Inflammatory macrophage treated with lipopolysaccharide for 4 hours (primary cell): ENCODE measurements at places on chromosomes 5 and 9.
A peak's percentile ranks its signal among the peaks of the same experiment; 100 is the strongest.

- peak; percentile 83 for DNase-seq
Observed at GRCh38 chr9:110334183-110334582, 3.5 kb downstream of the TXNDC8 start.

GRCh38 chr5:62212648-62213047 lies 93.4 kb upstream of the KIF2A start:
- DNase-seq, result no peak

DNA sequence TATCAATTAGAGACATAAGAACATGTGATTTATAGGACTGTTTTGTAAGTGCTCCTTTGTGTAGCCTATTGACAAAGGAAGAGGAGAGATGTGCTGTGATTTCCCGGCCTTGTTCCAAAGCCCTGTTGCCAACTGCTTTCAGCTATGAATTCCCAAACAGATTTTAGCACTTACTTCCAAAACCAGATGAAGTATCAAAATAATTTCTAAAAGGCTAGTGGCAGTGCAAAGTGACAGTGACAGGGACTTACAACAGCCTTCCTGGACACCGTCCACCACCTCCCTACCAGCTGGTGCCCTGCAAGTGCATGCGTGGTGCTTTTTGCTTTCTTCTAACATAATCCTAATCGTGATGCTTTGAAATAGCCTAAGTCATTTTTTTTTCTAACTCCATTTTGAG lies 254.1 kb upstream of the ACTBL2 start:
- DNase-seq, result no peak

- no peak for DNase-seq
Observed at GRCh38 chr5:157219491-157220271, 39.0 kb downstream of the ITK start.

DNA sequence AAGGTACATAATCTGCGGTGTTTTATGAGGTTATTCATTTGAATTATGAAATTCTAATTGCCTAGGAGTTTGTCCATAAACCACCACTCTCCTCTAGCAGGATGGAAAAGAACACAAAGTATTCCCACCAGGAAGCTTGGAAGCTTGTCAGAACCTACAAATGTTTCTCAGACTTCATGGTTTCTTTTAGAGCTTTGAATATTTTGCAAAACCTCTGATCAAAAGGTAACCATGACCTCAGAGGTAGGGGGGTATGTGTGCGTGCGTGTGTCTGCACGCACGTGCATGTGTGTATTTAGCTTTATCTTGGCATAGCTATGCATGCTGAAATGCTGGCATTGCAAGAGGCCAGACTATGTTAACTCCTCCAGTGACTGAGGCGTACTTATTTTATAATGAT lies 847.0 kb downstream of the TLE1 start:
- no peak for DNase-seq

- no peak for DNase-seq
Observed at GRCh38 chr5:2549900-2550299, 201.6 kb downstream of the IRX2 start.

DNA sequence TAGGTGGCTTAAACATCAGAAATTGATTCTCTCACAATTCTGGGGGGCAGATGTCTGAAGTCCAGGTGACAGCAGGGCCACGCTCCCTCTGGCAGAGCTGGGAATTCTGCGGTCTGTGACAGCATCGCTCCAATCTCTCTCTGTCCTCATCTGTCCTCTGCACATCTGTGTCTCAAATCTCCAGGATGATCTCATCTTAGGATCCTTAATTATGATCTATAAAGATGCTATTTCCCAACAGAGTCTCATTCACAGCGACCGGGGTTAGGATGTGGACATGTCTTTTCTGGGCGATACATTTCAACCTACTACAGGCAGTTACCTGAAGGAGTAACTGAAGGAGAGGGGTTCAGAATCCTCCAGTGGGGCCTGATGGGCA lies 31.4 kb downstream of the ANKRD33B start:
- DNase-seq, result no peak

DNA sequence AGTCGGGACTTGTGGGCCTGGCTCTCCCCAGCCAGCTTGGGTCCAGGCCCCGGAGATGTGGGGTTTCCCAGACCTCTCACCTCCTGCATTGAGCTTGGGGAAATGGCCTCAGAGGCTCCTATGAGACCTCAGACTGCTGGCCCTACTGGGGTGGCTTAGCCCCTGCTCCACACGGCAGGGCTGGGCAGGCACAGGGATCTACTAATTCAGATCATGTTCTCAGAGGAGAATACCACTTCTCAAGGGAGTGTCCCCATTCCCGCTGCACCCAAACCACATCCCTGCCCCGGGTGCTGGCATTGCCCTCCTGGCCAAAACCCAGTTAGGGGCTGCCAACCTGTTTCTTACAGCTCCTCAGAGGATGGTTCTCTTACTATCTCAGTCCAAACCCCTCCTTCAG lies 82.1 kb upstream of the LMX1B start:
- DNase-seq, result no peak

DNA sequence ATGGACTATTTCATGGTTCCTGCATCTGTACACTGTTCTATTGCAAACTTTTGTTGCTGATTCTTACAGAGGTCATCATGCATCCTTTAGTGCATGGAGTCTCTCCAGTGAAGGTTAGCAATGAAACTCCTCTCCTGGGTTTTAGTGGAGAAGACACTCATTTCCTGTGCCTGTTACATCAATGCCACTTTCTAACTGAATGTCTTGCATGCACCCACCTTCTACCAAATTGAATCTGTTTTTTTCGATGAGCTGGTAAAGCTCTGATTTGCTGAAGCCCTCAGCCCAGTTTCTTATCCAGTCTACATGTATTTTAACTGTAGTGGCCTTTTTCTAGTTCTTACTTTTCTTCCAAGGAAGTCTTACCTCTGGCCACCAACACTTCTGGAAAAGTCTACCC lies 591.8 kb upstream of the ADAMTS16 start:
- no peak for DNase-seq

- no peak for DNase-seq
Observed at GRCh38 chr9:30970812-30971211, 1413.6 kb upstream of the ACO1 start.

- DNase-seq, result no peak
Observed at GRCh38 chr9:109568568-109569210, 70.6 kb upstream of the PTPN3 start.

- DNase-seq, result no peak
Observed at GRCh38 chr9:105333811-105334210, 89.4 kb downstream of the SLC44A1 start.
